ENCODE measurements at places on chromosomes 7 and 10.
A peak's percentile ranks its signal among the peaks of the same experiment; 100 is the strongest.

DNA sequence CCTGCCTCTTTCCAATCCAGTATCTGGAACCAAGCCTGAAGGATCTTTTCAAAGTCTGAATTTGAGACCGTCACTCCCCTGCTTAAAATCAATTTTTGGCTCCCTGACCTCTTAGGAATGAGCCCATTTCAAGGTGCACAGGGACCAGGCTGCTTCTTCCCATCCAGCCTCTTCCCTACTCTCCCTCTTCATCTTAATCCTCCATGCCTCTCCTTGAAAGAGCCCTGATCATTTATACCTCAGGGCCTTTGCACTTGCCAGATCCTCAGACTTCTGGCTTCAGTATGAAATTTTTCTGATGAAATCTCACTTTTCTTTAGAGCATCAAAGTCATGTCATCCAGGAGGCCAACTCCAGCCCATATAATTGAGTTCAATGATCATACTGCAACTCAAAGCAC is 399.5 kb upstream of the CELF2 start:
- no peaks in the 10 kb centered on the region for H3K27me3 ChIP-seq
- H3K4me3 ChIP-seq, result no peak overlapping the region
- no peak overlapping the region for H3K27ac ChIP-seq
- no peaks in the 10 kb centered on the region for H3K36me3 ChIP-seq
- DNase-seq, result no peak
- no peaks in the 10 kb centered on the region for H3K4me1 ChIP-seq

- no peaks in the 10 kb centered on the region for H3K27me3 ChIP-seq
- no peak overlapping the region for H3K4me3 ChIP-seq
- no peak for DNase-seq
These were observed 170.1 kb upstream of the AKR1E2 start for GRCh38 chr10:4655879-4656278.

DNA sequence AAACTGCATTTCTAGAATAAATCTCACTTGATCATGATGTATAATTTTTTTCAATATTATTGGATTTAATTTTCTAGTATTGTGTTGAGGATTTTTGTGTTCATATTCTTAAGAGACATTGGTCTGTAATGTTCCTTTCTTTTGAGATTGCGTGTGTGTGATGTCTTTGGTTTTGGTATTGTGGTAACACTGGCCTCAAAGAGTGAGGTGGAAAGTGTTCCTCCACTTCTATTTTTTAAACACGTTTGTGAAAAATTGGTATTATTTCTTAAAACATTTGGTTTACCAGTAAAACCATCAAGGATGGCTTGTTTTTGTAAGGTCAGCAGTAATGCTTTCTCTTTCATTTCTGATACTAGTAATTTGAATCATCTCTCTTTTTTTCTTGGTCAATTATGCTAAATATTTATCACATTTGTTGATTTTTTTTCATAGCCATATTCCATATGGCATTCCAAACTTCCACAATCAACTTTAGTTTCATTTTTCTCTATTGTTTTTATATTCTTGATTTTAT is 290.2 kb upstream of the CDC14C start:
- no peaks in the 10 kb centered on the region for H3K27me3 ChIP-seq
- no peaks in the 10 kb centered on the region for H3K4me1 ChIP-seq
- DNase-seq, result no peak
- H3K27ac ChIP-seq, result no peak overlapping the region

GRCh38 chr10:108436096-108436495 is 1271.6 kb upstream of the SORCS1 start:
- H3K4me1 ChIP-seq, result no peaks in the 10 kb centered on the region
- no peak overlapping the region for H3K4me3 ChIP-seq

- peaks cover 3% of the 10 kb centered on the region for H3K4me1 ChIP-seq
- no peak overlapping the region for H3K4me3 ChIP-seq
- no peak overlapping the region for H3K27ac ChIP-seq
These were observed 39.6 kb downstream of the KIAA1549 start for GRCh38 chr7:138941545-138941944.

GRCh38 chr10:48296576-48297098 is 9.8 kb upstream of the MAPK8 start:
- DNase-seq, result no peak
- no peaks in the 10 kb centered on the region for H3K4me1 ChIP-seq
- H3K4me3 ChIP-seq, result no peak overlapping the region
- no peaks in the 10 kb centered on the region for H3K27me3 ChIP-seq
- H3K27ac ChIP-seq, result no peak overlapping the region

DNA sequence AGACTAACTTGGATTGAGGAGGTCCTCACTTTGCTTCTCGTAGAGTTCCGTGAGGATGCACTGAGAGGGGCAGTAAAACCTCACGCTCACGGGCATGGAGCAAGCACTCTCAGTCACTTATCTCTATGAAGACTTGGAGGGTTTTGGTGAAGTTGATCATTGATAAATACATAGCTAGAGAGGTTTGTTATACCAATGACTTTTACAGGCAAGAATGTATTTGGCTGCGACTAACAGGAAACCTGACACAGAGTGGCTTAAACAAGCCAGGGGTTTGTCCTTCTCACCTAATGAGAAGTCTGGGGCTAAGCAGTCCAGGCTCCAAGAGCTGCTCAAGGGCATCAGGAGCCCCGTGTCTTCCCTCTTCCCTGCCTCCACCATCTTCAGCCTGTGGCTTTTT is 6.1 kb downstream of the BICC1 start:
- peaks cover 6% of the 10 kb centered on the region for H3K27me3 ChIP-seq
- no peaks in the 10 kb centered on the region for H3K4me1 ChIP-seq
- no peaks in the 10 kb centered on the region for H3K36me3 ChIP-seq
- no peak overlapping the region for H3K27ac ChIP-seq
- H3K4me3 ChIP-seq, result no peak overlapping the region

GRCh38 chr7:153320681-153321080 is 561.1 kb downstream of the ACTR3B start:
- no peaks in the 10 kb centered on the region for H3K36me3 ChIP-seq
- DNase-seq, result no peak
- no peak overlapping the region for H3K27ac ChIP-seq
- no peak overlapping the region for H3K4me3 ChIP-seq
- H3K4me1 ChIP-seq, result no peaks in the 10 kb centered on the region

DNA sequence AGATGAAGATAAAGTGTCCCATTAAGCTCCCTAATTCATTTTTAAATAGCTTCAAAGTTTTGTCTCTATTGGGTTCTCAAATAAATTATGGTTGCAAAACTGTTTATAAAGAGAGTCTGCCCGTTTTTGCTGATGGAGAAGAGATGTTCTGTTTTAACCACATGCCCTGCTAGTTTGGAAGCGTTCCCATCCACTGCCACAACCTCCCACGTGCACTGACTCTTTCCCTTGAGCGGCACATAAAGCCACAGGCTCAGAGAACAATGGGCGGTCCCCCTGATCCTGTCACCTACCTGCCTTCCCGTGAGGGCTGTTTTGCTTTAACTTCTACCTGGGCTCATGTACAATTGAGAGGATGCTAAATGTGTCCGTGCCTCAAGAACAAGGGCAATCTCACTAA is 65.5 kb downstream of the CPVL start:
- H3K4me1 ChIP-seq, result no peaks in the 10 kb centered on the region
- H3K27me3 ChIP-seq, result no peaks in the 10 kb centered on the region
- H3K4me3 ChIP-seq, result no peak overlapping the region
- H3K27ac ChIP-seq, result no peak overlapping the region
- DNase-seq, result no peak

DNA sequence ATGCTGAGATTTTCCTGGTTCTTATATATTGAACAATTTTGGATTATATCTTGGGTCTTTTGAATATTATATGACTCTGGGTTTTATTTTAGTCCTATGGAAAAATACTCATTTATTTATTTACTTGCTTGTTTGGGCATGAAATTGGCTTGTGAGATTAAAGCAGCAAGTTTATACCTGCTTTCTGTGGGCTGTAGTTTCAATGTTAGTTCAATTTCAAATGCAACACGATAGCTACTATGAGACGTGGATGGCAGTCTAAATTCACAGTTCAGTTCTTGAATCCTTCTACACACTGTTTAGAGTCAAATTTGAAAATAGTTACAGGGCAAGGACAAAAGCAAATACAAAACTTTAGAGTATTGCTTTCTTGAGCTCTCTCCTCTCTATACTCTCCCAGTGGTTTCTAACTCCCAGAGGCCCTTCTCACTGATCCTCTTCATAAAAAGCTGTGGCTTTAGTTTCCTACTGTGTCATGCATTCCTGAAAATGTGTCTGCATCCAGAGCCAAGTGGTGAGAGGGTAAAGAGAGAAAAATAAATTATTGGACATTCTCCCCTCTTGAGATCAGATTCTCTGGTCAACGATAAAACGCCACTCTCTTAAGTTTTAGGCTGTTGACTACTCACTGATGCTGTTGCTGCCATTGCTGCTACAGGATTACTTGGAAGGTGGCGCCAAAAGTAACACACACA is 34.4 kb downstream of the POLR1F start:
- H3K4me1 ChIP-seq, result no peaks in the 10 kb centered on the region
- no peaks in the 10 kb centered on the region for H3K36me3 ChIP-seq
- H3K27me3 ChIP-seq, result no peaks in the 10 kb centered on the region

GRCh38 chr7:25732766-25733217 is 419.2 kb upstream of the NFE2L3 start:
- H3K27ac ChIP-seq, result no peak overlapping the region
- DNase-seq, result peak; percentile 55
- H3K4me1 ChIP-seq, result no peaks in the 10 kb centered on the region
- H3K36me3 ChIP-seq, result no peaks in the 10 kb centered on the region
- no peaks in the 10 kb centered on the region for H3K27me3 ChIP-seq
- H3K4me3 ChIP-seq, result no peak overlapping the region

DNA sequence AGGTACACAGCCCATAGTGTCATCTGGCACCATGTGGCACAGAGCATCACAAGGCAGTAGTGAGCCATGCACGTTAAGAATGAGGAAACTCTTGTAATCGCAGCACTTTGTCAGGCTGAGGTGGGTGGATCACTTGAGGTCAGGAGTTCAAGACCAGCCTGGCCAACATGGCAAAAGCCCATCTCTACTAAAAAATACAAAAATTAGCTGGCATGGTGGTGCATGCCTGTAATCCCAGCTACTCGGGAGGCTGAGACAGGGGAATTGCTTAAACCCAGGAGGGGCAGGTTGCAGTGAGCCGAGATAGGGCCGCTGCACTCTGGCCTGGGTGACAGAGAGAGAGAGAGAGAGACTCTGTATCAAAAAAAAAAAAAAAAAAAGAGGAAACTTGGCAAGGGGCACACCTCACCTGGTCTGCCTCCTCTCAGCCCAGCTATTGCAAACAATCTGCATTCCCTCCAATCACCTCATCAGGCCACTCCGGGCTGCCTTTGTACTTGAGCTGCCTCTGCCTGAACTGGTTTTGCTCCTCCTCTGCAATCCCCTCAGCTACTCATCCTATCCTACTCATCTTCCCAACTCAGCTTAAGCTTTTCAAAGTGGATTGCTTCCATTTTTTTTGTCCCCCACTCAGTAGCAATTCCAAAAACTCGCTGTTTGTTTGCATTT is 46.0 kb upstream of the OPTN start:
- H3K27ac ChIP-seq, result no peak overlapping the region
- no peak for DNase-seq
- H3K4me3 ChIP-seq, result no peak overlapping the region
- H3K27me3 ChIP-seq, result no peaks in the 10 kb centered on the region
- H3K36me3 ChIP-seq, result no peaks in the 10 kb centered on the region

- no peaks in the 10 kb centered on the region for H3K27me3 ChIP-seq
- no peak overlapping the region for H3K27ac ChIP-seq
- H3K4me1 ChIP-seq, result no peaks in the 10 kb centered on the region
- DNase-seq, result no peak
- H3K36me3 ChIP-seq, result no peaks in the 10 kb centered on the region
These were observed 135.1 kb upstream of the RET start for GRCh38 chr10:42941790-42942189.

- H3K36me3 ChIP-seq, result peaks cover 2% of the 10 kb centered on the region
- DNase-seq, result no peak
- H3K4me1 ChIP-seq, result no peaks in the 10 kb centered on the region
These were observed 16.6 kb downstream of the STMP1 start for GRCh38 chr7:135678612-135679575.
